ENCODE measurements at places on chromosomes 12 and 14.

DNA sequence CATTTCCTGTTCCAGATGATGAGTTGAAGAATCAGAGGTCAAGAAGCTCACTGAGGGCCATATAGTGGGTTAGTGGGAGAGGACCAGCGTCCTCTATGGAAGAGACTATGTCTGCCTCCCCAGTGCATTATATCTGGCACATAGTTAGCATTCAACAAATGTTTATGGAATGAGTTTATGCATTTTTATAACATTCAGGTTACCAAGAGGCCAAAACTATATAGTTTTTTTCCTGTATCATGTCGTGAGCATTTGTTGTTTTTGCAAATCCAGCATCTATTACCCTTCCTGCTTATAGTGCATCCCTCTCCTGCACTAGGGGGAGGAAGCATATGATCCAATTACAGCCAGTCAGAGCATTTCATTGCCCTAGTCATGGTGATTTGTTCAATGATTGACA, 60.6 kb downstream of the SUDS3 start:
- DNase-seq, result no peak

DNA sequence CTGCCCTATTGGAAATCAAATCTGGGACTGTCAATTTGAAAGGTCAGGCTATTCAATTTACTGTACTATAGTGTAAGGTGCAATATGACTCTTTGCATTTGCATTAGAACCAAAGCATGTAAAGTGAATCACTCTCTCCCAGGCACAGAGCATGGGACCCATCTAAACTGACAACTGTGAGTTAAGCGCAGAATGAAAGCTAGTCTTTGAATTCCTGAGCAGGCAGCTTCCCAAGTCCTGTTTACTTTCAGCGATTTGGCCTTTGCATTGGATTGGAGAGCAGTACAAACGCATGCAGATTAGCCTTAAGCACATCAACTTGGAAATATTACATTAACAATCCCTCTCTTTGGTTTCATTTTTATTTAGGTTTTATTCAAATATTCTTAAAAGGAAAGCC, 74.6 kb downstream of the RERG start:
- no peak for DNase-seq

GRCh38 chr12:124852911-124853427, 10.7 kb downstream of the SCARB1 start:
- DNase-seq, result no peak

- no peak for DNase-seq
These were observed 82.3 kb downstream of the PLEKHA5 start for GRCh38 chr12:19211802-19212201.

GRCh38 chr14:75404847-75405246, 23.0 kb upstream of the JDP2 start:
- no peak for DNase-seq

GRCh38 chr12:116346222-116346621, 68.7 kb upstream of the MED13L start:
- no peak for DNase-seq

DNA sequence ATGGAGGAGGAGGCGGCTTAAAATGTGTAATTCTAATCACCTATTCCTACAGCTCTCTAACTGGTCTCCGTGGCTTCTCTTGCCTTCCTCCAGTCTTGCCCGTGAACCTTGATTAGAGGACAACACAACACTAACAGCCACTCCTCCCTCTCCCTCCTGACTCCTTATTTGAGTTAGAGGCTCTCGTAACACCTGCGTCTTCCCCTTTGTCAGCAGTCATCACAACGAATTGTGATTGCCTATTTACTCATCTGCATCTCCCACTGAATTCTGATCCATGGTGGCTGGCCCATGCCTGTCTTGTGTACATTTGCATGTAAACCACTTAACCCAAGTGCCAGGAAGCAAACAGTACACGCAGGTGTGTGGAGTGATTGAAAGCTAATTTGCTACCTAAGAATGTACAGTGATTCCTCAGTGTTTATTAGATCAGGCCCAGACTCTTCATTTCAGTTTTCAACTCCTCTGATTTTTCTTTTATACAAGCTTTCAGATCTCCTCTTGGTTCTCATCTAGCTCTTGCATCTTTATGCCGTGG, 154.5 kb downstream of the MON2 start:
- no peak for DNase-seq

DNA sequence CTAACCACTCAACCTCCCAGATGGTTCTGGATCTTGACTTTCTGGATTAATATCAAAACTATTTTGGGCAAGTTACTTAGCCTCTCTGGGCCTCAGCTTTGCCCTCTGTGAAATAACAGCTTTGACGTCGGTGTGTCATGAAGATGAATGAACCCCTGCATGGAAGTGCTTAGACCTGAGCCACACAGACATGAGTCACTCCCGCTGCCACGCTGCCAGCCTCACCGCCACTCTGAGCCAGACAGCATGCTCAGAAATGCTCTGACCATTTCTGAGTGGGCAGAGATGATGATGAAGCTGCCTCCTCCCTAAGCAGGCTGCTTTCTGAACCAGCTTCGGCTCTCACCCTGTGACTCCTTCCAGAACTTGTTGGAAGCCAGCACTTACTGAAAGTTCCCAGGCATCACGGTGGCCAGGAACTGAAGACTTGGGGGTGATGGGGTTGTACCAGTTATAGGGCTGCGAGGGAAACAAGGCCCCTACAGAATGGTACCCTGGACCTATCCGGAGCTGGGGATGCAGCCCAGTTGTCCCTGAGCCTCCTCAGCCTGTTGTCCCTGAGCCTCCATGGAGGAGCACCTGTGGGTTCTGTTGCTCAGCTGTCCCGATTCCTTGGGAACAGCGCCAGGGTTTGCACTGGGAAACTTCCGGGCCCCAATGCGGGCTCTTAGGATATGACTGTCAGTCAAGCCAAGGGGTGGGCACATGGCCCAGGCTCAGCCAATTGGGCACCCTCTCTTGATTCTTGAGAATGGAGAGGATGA, 2.0 kb upstream of the CCDC197 start:
- DNase-seq, result no peak

DNA sequence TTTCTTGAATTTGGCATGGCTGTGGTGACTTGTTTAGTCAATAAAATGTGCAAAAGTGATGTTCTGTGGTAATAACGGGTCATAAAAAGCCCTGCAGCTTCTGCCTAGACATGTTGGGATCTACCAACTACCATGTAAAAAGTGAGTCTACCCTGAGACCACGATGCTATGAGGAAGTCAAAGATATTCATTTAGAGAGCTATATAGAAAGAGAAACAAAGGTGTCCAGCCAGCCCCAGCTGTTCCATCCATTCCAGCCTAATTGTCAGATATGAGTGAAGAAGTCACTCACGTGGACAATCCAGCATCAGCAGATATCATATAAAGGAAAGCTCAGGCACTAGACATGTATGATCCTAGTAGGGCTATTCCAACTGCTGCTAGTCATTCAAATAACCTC, 117.2 kb upstream of the SSTR1 start:
- DNase-seq, result no peak

GRCh38 chr14:23566778-23567185, 809 bp downstream of the AP1G2 start:
- no peak for DNase-seq

DNA sequence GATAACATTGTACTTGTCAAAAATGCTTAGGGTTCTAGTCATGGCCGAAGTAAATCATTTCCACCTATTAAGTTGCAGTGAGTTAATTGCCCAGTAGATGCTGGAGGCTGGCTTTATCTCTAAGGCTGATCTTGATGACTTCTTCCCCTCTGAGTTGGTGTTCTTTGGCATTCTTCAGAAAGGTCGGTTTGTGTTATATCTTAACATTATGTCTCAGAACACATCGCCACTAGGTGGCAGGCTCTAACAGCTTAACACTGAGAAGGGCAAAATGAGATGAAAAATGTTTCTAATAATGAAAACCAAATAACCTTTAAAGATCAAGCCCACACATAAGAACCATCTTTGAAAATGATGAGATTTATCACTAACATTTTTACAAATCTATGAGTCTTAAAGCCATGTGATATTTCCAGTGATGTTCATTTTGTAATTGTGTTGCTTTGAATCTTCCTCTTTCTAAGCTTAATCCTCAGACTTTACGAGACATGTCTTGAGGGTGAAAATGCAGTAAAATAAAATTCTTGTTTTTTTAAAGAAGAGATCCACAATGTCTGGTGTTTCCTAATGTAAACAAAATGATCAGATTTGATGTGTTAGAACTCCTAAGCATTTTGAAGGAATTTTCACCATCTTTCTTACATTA, 28.6 kb downstream of the SUDS3 start:
- no peak for DNase-seq

- DNase-seq, result no peak
These were observed 5.4 kb downstream of the VWF start for GRCh38 chr12:6118891-6119568.

- no peak for DNase-seq
These were observed 100.4 kb upstream of the FGD4 start for GRCh38 chr12:32298917-32299316.

DNA sequence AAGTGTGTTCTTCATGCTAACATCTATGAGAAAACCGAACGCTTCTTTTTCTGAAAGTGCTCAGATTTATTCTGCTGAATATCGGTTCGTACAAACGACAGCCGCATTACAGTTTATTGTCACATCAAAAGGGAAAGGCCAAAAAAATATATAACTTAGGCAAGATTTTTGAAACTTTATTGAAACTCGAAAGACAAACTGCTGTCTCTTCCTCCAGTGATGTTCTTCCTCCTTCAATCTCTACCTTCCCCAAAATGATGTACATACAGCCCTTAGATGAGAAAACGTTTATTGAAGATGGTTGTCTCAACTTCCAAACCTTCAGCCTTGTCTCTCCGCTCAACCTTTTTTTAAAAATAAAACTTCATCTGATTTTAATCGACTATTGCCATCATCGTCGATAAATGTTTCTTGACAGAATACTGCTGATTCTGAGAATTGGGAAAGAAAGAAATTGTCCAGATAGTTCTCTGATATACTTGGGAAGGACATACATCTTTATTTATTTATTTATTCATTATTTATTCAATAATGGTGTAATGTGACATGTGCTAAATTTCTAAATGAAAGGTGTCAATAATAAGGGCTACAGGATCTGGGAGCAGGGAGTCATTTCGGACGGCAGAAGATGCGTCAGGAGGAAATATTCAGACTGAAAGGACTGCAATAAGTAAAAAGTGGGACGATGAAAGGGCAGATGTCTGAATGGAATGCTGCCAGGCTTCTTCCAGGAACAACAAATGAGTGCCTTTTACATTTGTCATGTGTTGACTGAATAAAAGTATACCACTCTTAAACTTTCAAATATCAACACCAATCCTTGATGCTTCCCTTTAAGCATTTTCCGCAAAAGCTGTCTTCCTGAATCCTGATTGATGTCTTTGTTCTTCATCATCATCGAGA, 817 bp upstream of the MDM1 start:
- DNase-seq, result no peak

- no peak for DNase-seq
These were observed 2.2 kb downstream of the NELL2 start for GRCh38 chr12:44873898-44874297.

Data from GM12891 (cell line).